GM13977 (cell line): ENCODE measurements at places on chromosomes 1 and 21.

GRCh38 chr1:119027759-119028158, 39.6 kb upstream of the TBX15 start:
- DNase-seq = no peak

GRCh38 chr1:231642618-231643017, 16.0 kb downstream of the DISC1 start:
- no peak for DNase-seq

GRCh38 chr1:246083416-246083815, 423.7 kb downstream of the SMYD3 start:
- DNase-seq = no peak

- no peak for DNase-seq
Measured at GRCh38 chr1:193705554-193705981, 519.2 kb upstream of the B3GALT2 start.

GRCh38 chr1:167601442-167602383, 28.3 kb upstream of the RCSD1 start:
- DNase-seq = peak; percentile 33

DNA sequence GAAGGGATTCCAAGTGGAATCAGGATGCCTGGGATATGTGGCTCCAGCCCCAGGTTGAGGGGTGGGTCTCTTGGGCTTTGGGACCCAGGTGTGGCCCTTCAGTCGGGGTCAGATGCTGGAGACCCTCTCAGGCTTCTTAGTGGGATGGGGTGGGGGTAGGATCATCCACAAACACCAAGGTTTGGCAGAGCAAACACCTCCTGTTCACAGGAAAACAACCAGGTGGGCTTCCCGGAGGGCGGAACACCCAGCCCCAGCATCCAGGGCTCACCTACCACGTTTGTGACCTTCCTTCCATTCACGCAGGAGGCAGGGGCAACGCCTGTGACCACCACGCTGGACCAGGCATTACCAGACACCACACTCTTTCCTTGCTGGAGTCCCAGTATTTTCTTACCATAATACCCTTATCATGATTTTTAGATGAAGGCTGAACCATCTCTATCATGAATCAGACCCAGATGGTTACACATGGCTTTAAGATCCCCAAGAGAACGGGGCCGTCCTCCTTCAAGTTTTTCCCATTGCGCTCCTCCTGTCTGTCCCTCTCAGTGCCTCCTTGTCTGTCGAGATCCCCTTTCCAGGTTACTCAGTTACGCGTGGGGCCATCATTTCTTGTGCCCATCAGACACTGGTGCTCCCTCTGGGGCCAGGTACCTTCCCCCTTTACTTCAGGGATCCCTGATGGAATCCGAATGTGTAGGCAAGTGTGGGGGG, 428.2 kb downstream of the NPHP4 start:
- no peak for DNase-seq

- peak; percentile 13 for DNase-seq
Measured at GRCh38 chr21:45972353-45972715, 9.2 kb upstream of the COL6A1 start.

DNA sequence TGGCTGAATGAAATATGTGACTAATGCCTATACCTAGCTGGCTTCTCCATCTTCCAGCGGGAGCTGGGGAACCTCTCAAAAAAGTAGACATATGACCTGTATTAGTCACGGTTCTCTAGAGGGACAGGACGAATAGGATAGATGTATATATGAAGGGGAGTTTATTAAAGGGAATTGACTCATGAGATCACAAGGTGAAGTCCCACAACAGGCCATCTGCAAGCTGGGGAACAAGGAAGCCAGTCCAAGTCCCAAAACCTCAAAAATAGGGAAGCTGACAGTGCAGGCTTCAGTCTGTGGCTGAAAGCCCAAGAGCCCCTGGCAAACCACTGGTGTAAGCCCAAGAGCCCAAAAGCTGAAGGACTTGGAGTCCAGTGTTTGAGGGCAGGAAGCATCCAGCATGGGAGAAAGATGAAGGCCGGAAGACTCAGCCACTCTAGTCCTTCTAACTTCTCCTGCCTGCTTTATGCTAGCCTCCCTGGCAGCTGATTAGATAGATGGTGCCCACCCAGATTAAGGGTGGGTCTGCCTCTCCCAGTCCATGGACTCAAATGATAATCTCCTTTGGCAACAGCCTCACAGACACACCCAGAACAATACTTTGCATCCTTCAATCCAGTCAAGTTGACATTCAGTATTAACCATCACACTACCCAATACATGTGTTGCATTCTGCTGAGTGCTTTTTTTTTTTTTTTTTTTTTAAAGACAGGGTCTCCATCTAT, 19.6 kb downstream of the OLIG1 start:
- no peak for DNase-seq

- DNase-seq = no peak
Measured at GRCh38 chr1:63793741-63794240, 20.0 kb downstream of the ROR1 start.

DNA sequence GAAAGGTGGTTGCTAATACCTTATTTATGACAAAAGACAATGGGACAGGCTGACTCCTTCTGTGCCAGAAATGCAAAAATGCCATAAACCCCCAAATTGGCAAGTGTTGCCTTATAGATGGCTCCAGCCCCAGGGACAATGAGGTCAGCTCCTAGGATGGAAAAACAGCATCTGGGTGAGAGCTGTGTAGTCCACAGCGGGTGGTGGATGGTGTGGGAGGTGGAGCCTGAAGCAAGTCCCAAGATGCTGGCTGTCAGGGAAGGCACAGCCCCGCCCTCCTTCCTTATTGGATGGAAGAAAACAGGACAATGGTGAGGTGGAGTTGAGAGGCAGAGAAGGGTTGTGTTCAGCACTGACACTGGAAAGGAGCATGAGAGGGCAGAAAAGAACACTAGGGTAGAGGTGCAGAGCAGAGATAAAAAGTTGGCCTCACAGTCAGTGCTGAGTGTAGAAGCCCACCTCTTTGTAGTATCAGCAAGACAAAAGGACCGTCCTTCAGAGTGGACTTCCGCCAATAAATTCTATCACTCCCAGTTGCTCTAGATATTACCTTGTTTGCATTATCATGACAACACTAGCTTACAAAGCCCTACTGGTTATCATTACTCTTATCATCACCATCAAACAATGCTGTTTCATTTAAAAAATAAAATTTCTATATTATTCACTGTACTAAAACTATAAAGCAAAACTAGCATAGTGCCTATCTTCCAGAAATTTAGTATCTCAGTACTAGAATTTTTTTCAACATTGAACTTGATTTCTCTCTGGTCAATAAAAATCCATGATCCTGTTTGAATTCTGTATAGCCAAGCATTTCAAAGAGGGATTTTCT, 3.7 kb upstream of the SDE2 start:
- no peak for DNase-seq

DNA sequence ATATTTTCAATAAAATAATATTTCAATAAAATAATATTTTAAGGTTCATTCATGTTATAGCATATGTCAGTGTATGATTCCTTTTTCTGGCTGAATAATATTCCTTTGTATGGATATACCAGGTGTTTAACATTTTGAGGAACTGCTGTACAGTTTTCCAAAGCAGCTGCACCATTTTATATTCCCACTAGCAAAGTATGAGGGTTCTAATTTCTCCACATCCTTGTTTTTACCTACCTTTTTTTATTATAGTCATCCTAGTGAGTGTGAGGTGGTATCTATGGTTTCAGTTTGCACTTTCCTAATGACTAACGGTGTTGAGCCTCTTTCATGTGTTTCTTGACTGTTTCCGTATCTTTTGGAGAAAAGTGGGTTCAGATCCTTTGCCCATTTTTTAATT, 5.2 kb downstream of the DEGS1 start:
- no peak for DNase-seq

DNA sequence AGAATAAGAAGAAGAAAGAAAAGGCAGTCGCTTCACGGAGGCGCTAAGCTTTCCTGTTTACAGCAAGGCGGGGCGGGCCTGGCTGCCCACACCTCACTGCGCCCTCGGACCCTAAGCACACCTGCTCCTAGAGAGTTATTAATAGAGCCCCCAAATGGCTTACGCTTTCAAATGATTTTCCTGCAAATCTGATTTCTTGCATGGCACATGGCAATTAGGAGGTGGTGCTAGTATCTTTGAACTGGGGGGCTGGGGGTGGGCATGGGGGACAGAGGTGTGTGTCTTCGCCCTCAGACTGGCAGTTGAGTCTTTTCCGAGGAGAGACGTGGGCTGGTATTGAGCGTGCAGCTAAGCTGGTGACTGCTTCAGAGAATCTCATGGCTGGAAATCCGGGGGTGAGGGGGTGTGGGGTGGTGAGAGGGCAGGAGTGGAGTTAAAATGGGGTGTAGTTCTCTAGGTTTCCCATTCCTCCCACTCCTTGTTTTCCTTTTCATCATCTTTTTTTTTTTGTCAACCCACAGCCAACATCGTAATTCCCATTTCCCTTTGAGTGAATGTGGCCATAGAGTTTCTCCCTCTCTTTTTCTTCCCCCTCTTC, 1.3 kb downstream of the S1PR1 start:
- DNase-seq = peak; percentile 28

GRCh38 chr1:181119093-181119989, 30.8 kb downstream of the IER5 start:
- no peak for DNase-seq

DNA sequence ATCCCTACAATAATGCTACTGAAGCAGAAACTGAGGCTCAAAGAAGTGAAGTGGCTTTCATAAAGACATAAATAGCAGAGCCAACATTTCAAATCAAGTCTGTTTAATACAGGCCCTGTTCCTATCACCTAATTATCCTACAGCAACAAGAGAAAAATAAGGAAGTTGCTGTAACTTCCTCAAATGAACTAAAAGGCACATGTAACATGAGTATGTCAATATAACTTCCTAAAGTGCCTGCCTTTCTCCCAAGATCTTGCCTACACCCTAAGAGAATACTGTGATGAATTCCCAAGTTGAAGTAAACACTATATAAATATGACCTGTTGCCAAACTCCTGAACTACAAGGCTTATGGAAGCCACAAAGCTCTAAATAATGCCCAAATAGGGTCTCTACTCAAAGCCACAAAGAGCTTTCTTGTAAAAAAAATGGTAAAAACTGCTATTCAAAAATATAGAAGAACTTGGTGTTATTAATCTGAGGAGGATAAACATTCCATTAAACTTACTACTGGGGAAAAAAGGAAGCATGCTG, 8.6 kb downstream of the BEND5 start:
- DNase-seq = no peak

DNA sequence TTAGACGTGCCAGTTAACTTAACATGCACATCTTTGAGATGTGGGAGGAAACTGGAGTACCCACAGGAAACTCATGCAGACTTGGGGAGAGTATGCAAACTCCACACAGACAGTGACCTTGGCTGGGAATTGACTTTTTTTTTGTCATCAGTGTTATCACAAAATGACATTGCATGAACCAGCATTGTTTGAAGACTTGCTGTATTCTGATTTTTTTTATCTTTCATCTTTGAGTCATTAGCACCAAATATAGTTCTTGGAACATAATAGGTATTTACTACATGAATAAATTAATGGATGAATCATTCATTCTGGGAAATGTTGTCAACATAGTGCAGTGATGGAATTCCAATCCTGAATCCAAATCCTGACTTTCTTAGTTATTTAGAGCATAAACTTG, 77.0 kb downstream of the ATF6 start:
- no peak for DNase-seq

- no peak for DNase-seq
Measured at GRCh38 chr1:167905671-167906070, 8.3 kb downstream of the ADCY10 start.

DNA sequence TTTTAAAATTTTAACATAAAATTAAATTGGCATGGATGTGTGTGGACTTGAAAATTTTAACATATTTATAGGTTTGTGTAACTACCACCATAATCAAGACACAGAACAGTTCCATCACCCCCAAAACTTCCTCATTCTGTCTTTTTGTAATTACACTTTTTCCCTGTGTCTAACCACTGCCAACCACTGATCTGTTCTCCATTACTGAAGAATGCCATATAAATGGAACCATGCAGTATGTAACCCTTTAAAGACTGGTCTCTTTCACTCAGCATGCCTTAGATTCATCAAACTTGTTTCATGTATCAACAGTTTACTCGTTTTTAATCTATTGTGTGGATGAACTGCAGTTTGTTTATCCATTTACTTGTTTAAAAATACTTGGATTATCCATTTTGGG, 13.0 kb upstream of the AHCYL1 start:
- DNase-seq = no peak
